Activated naive CD8-positive, alpha-beta T cell treated with anti-CD3 and anti-CD28 coated beads for 36 hours (primary cell): ENCODE measurements at places on chromosomes 6 and 20.

DNA sequence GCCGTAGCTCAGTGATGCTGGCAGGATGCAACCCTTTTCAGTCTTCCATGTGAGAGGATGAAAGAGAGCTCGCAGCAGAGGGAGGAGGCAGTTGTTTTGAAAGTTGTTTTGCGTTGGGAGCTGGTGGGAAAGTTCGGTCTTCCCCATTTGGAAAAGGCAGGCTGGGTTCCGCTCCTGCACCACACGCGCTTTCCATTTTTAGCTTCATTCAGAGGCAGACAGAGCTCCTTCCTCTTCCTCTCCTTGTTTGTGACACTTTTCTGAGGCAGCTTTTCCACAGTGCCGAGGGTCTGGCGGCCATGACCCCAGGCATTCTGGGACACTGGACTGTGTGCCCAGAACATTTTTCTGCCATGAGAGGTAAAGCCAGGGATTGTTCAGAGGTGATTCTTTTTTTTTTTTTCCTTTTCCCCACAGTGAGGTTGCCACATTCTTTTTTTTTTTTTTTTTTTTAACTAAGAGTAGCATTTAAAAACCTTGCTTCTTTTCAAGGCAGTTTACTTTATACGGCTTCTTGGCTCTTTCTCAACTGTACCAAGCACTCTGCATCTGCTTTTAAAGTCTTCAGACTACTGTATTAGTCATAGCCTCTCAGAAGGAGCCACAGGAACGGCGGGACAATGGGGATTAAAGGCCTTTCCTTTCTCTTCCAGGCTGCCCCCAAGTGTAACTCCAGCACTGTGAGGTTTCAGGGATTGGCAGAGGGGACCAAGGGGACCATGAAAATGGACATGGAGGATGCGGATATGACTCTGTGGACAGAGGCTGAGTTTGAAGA lies 1.6 kb downstream of the PRDM1 start:
- DNase-seq = no peak

DNA sequence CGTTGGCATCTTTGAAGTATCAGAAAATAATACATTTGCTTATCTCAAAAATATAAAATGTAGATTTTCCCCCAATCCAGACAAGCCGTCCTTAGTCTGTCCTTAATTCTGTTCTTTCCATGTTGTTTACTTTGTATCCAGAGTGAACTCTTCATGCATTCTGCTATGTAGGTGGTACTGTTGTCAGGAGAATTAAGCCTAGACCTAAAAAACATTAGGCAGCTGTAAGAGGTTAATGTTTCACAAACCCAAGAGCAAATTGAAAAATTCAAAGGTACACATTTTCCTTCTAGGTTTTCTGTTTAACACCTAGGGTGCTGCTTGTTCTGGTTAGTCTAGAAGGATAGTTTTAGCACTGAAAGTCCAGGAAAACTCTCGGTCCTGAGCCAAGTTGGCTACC lies 426.4 kb downstream of the QKI start:
- DNase-seq = no peak

DNA sequence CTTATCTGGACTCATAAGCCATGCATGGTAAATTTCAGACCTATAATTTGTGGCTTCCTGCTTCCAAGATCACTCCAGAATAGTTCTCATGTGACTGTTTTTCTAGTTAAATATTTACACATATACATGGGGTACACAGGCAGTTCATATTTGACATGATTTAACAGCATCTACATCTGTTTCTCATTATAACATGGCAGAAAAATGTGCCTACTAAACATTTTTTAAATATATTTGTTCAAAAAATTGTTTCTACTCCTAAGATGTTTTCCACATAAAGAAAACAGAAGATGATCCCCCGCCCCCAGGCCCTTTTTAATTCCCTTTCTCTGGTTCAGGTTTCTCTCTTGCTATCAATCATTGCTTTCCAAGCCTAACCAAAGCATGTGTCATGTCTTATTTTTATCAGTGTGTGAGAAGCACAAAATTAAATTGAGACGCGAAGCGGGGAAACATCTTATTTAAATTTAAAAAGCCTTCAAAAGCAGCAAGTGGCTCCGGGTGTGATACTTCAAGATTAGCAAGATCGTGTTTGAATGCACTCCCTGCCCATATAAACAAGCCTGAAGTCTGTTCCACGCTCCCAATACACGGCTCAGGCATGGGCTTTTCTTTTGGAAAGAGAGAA lies 37.3 kb downstream of the IPCEF1 start:
- no peak for DNase-seq

DNA sequence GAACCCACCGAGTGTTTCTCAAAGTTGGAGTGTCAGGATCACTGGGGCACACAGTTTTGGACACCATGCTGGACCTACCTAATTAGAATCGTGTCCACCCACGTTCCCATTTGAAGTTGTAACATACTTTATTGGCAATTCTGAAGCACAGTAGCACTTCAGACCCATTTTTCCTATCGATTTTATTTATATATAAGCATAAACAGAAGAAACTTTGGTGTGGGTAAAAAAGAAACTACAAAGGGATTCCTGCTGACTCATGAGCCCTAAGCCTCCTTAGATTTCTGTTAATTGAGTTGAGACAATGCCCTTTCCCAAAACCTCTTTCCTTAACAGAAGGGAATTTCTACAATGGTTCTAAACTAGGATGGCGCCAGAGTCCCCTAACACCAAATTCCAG lies 398.0 kb downstream of the CDKAL1 start:
- no peak for DNase-seq

DNA sequence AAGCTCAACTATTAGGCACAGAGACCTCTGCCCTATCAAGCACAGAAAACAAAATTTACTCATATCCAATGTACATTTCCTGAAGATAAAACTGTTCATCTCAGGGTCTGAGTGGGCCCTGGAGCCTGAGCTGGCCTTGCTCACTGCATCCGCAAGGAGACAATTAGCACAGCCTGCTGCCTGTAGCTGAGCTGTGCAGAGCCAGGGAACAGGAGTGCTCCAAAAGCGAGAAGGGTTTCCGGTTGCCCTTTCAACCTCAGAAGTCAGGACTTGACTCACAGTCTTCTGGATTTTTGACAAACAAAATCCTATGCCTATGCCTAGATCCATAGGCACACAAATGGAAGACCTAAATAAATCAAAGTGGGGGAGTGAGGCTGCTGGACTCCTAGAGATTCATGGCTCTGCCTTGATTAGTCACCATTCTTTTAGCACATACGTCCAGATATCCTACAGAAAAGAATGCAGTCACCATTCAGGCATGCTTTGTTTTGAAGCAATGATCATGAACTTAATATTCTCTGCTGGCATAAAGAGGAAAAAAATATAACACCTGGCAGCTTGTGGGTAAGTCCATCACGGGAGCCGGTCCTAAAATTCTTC lies 73.5 kb downstream of the BFSP1 start:
- DNase-seq = no peak

GRCh38 chr6:157143171-157143889 lies 180.0 kb downstream of the TMEM242 start:
- DNase-seq = no peak
